ENCODE measurements at places on chromosomes 5 and 9. TPM values are rescaled to one million over a fixed set of nuclear protein-coding genes. Genes with fewer than 3 reads are reported as not detected.

DNA sequence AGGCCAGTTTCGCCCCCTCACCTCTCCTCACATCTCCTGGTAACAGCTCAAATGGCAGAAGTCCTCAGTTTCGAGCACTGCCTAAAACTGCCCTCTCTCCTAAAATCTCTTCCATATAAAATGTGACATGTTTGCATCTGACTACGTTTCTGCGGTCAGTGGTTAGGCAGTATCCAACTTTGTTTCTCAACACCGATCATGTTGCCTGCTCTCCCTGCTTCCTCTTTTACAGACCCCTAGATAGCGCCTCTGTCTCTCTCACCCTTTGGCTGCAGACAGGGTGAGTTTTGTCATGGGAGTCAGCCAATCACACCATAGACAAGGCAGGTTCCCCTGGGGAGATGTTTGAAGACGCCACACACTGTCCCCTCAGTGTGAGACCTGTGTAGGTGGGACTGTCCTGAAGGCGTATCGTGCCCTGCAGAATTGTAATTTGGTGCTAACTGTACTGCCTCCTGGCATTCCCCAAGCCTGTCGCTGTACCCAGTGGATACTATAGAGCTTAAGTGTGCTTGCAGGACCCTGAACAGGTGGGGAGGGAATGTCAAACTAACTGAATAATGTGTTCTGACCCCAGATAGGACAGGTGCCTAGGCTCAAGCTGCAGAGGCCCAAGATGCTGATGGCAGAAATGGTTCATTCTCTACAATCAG is 1.1 kb downstream of the HEXB start:
- DNase-seq: no peak

DNA sequence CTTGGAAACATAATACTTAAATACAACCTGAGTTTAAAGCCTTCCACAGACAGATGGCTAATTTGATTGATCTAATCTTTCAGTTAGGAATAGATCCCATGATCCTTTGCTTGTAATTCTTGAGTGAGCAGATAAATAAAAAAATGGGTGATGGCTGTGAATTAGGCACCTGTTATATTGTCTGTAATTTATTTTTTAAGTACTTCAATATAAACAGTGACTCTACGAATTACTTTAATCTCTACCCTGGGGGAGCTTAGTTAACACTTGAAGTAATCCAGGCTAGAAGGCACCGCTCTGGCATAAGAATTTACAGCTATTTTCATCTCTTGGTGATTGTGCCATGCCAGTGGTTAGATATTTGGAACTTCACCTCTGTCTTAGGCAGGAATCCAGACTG is 9.0 kb downstream of the EGFLAM start:
- no peak for DNase-seq

DNA sequence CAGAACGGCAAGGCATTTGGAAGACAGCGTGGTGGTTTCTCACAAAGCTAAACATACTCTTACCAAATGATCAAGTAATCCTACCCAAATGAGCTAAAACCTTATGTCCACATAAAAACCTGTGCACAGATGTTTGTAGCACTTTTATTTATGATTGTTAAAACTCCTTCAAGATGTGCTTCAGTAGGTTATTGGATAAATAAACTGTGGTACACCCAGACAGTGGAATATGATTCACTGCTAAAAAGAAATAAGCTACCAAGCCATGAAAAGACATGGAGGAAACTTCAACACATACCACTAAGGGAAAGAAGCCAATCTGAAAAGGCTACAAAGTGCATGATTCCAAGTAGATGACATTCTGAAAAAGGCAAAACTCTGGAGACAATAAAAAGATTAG is 94.2 kb downstream of the FOXD1 start:
- DNase-seq: no peak

GRCh38 chr5:31193591-31194467 is at the start of gene CDH6:
Gene CDH6 (plus strand): TSS chr5:31193686. CDS start chr5:31267474, 73,788 bp downstream.
- peak; percentile 87 for DNase-seq

DNA sequence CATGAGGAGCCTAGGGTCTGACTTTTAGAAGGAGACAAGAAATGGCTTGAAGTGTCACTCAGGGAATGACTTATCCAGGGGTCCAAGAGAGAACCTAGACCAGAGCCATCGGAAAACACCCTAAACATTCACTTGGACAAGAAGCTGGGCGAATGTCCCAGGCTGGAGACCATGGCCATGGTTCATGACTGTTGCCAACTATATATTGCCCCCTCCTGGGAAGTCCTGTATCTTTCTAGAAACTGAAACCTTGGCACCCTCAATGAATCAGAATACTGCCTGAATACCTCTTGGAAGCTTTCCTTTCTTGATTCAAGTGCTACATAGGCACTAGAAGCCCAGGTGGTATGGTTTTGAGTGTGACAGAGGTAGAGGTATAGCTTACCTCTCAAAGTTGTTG is 29.9 kb downstream of the TRMO start:
- DNase-seq: no peak

DNA sequence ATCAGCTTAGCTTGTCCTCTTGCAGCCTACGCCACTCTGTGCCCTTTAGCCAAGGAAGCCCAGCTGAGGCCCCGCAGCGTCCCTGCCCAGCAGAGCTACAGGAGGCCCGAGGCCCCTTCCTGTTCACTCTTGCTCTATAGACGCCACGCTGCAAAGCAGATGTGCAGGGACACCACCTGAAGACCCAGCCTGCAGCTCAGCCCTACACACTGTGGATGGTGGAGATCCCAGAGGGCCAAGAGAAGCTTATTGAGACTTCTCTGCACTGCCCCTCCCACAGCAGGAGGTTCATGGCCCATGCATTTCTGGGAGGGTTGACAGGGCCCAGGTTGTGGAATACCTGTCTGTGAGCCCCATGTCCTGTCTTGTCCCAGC is 33.6 kb downstream of the IRF1 start:
- no peak for DNase-seq

DNA sequence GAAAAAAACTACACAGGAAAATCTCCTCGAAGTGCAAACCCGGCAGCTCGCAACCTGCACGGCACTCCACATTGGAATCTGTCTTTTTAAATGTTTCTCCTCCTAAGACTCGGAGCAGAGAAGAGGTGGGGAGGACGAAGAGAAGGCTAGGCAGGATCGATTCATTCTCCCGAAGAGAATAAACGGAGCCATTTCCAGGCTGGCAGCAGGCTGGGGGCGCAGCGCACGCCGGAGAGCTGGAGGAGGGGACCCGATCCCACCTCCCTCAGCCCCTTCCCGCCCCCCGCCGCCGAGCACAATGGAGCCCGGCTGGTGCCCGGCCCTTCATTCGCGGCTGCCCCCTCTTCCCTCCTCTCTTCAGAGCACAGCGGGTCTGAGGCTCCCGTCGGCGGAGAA is 628 bp downstream of the HOMER1 start:
- DNase-seq: no peak

DNA sequence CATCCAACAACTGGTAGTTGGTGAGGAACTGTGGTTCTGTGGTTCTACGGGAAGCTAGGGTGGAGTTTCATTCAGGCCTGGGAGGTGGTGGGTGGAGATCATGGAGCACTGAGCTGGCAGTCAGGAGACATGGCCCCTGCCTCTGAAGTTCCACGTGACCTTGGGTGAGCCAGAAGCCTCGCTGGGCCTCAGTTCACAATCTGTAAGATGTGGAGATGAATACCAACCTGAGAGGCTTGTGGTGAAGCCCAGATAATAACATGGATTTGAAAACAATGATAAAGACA is 177.9 kb downstream of the MACROH2A1 start:
- no peak for DNase-seq

GRCh38 chr9:124356745-124357390 is 58.4 kb downstream of the PSMB7 start:
- DNase-seq: no peak

The UGT3A2 gene
- not detected for total RNA-seq

The C9orf50 gene
- total RNA-seq: not detected

The IFNB1 gene
- total RNA-seq: 0.81 TPM

The PCDHB4 gene
- not detected for total RNA-seq

The PDZD2 gene
- total RNA-seq: 0.13 TPM

The LCN10 gene
- total RNA-seq: not detected

All from MG63 (cell line).